GM13976 (cell line): ENCODE measurements at places on chromosomes 2 and 18.

DNA sequence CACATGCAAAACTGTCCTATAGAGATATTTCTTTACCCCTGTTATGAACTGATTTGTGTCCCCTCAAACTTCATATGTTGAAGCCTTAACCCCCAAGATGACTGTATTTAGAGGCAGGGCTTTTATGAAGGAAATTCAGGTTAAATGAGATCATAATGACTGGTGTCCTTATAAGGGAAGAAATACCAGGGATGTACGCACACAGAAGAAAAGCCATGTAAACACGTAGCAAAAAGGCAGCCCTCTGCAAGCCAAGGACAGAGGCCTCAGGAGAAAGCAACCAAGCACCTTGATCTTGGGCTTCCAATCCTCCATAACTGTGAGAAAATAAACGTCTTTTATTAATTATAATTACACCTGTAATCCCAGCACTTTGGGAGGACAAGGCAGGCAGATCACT, 101.3 kb upstream of the NDUFV2 start:
- no peak for DNase-seq

DNA sequence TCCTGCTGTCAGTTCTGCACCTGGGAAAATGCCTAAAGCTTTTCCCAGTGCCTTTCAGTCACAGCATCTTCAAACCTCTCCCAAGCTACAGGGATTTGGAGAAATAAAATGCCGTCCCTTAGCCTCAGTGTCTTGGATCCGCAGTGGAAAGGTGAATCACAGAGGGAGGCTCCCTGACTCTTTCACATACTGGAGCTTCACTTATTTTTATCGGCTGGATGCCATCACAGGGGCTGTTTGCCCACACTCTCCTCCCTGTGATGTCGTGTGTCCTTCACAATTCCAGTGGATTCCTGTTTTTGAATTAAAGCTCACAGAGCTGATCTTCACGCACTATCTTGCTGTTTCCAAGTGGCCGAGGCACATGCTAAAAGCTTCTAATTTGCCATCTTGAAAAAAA, 1303.1 kb upstream of the DDX18 start:
- DNase-seq: no peak

- DNase-seq: no peak
These were observed 110.6 kb upstream of the FAM136A start for GRCh38 chr2:70412294-70413070.

- DNase-seq: no peak
These were observed 81.4 kb upstream of the RGPD5 start for GRCh38 chr2:109712746-109713145.

- DNase-seq: no peak
These were observed 14.0 kb downstream of the PSD4 start for GRCh38 chr2:113187771-113188170.

GRCh38 chr2:203014456-203015199, at the start of gene NBEAL1:
Gene NBEAL1, plus strand, starts transcription at chr2:203014875. Its CDS starts 1,510 bp downstream, at chr2:203016385.
- peak; percentile 97 for DNase-seq

- no peak for DNase-seq
These were observed 49.0 kb downstream of the SDC1 start for GRCh38 chr2:20175931-20176330.

GRCh38 chr18:22277758-22278157, 108.4 kb downstream of the GATA6 start:
- no peak for DNase-seq

GRCh38 chr18:64201781-64202180, 52.9 kb upstream of the LINC00305 start:
- DNase-seq: no peak

GRCh38 chr18:59696311-59697235, 650 bp downstream of the CCBE1 start:
- peak; percentile 54 for DNase-seq

GRCh38 chr18:53756610-53756972, 467.9 kb downstream of the MBD2 start:
- no peak for DNase-seq
